NCI-H187 treated with DMSO at 0.1 percent for 48 hours (cell line): ENCODE measurements at places on chromosomes 3 and 15.

- DNase-seq: no peak
Measured at GRCh38 chr3:30314757-30315325, 291.6 kb upstream of the TGFBR2 start.

DNA sequence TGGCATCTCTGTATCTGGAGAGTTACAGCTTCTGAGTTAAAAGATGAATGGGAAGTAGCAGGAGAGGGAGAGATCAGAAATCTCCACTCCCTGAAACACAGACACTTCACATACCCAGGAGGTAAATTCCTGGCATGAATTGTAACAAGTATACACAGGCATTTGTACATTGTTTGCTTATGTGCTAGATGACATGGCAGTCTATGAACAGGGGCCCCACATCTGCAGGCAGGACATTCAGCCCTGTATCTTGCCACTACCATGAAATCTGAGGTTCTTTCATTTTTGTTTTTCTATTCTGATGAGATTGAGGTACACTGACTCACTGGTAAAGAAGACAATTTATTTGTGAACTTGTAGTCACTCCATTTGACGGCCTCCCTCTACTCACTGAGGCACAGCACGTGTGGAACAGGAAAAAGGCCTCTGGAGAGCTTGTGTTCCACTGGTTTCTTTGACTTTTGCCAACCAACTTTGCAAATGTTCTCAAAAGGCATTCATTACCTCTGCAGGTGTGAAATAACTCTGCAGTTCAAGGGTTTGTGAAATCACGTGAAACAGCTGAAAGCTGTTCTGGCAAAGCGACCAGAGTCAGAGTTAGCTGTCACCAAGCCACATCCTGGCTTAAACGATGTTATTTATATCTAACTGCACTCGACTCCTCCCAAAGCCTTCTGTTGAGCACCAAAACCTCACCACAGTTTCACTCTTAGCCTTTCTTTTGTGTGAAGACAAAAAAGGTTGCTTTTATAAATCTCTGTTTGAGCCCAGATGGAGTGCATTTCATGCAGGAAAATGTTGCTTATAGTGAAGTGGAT is 401.3 kb upstream of the CFAP20DC start:
- no peak for DNase-seq

DNA sequence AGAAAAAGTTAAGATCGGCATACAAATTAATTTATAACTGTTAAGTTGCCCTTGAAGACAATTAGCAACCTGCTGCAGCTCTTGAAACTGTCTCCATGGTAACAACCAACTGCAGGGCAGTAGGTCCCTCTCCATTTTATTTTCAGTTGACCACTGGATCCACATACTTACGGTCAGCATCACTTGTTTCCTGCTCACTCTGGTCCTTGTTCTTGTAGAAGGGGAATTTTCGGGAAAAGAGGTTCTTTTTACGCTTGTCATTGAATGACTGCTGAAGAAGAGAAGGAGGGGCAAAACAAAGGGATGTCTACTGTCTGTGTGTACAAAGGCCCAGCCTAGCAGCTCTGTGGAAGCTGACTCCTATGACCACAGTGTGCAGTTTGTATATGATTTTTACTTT is 46.8 kb upstream of the MELTF start:
- no peak for DNase-seq

DNA sequence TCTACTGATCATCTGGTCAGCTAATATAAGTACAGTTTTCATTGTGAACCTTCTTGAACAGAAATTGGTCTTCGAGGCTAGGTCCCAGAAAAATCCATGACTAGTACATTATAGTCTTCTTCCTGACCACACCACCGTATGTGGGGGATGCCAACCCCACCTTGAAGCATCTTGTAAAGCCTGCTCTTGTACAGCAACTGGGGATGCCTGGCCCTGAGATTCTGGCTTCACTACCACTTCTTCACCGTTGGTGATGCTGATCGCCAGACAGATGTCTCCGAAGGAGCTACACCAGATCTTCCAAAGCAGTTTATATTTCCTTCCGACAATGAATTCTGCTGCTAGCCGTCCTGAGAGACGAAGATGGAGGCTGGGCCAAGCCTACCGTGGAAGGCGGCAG is 238.3 kb downstream of the CDIN1 start:
- DNase-seq: no peak
